ENCODE measurements at places on chromosomes 3 and 15.
A peak's percentile ranks its signal among the peaks of the same experiment; 100 is the strongest.

DNA sequence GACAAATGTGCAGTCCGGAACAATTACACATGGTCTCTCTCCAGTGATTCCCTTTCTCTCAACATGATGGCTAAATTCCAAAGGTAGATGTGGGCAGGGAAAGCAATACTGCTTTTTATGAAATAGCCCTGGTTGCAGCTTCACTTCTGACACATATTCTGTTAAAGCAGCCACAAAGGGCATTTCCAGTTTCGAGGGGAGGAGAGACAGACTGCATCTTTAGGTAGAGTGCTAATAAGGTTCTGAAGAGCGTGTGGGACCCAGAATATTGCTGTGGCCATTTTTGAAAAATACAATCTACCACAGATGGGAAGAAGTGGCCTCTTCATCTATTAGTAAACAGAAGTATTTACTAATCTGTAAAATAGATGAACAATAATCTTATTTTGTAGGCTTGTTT is 139.3 kb upstream of the PEX5L start:
- no peak for DNase-seq

DNA sequence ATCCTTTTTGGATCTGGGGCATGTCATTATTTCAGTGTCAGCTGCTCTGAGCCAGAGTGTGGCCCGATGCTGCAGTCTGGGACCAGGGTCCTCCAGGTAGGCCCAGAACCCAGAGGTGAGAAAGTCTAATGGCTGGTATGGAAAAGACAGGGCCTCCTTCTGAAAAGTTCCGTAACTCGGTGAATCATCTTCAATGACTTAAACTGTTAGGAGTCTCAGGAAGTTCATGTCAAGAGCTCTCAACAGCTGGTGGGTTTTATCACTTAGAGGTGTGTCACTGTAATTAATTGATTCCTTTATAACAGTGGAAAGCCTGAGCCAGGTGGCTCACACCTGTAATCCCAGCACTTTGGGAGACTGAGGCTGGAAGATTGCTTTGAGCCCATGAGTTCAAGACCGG is 28.5 kb upstream of the PDE8A start:
- no peak for DNase-seq

- DNase-seq, result no peak
These were observed 37.6 kb downstream of the ADAMTS9 start for GRCh38 chr3:64650096-64650622.

DNA sequence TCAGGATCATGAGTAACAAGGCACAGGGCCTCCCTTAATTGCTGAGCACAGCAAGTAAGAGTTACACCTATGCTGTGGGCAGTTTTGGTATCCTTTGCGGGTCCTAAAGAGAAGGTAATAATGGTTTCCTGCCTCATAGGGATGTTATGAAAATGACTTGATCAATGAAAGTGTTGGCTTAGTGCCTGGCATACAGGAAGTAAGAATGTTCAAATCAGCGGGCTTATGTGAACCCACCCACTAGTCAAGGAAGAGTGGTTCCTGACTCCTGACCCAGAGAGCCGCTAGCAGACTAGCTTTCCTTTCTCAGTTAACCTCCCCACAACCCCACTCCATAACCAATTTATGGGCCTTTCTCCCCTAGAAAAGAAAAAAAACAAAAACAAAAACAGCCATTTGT is 5.2 kb upstream of the ADAMTS9 start:
- no peak for DNase-seq

DNA sequence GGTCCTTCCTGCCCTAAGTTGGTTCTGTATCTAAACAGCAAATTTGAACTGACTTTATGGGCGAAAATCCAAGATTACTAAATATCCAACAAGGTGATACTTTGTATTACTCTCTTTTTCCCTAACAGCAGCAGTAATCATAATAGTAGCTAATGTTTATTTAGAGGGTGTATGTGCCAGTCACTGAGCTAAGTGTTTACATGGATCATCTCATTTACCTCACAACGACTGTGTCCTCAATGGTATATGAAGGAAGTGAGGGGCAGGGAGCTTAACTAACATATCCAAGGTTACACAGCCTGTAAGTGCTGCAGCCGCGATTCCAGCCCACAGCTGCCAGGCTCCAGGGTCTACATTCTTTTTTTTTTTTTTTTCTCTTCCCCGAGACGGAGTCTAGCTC is 10.3 kb upstream of the LRRC34 start:
- no peak for DNase-seq

DNA sequence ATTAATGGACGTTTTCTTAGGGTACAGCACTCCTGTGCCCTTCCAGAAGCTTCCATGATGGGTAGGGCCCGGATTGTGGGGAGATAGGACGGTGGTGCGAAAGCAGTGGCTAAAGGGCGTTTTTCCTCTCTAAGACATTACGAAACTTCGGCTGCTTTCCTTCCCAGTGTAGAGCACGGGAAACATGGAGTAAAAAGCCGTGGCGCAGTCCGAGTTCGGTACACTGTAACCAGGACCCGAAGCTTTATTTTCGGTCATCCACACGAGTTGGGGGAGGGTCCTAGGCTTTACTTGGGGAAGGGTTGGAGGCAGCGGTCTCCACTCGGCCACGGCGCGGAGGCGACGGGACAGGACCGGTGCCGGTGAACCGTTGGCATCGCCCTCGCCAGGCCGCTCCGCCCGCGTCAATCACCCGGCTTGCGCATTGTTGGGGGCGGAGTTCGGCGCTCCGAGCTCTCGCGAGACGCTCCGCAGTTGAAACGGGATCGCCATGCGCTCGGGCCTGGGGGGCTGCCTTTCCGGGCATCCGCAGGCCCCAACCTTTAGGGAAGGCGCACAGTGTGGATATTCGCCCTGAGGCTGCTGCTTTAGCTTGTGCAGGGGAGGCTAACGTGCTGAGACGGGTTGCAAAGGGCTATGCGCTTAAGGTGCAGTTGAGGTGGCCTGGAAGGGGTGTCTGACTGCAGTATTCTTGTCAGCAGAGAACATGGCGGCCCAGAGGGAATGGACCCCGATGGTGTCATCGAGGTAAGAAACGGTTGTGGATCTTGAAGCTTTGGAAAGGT is 546 bp downstream of the EIF4A2 start:
- DNase-seq, result peak; percentile 62

- DNase-seq, result no peak
These were observed 35.4 kb downstream of the TFG start for GRCh38 chr3:100744671-100745070.

GRCh38 chr3:127165036-127165435 is 27.9 kb upstream of the PRR23E start:
- no peak for DNase-seq
